ENCODE measurements at places on chromosomes 7 and 10. TPM values are rescaled to one million over a fixed set of nuclear protein-coding genes. Genes with fewer than 3 reads are reported as not detected.
A peak's percentile ranks its signal among the peaks of the same experiment; 100 is the strongest.

GRCh38 chr10:31000867-31001266, 30.8 kb downstream of the ZNF438 start:
- no peak for DNase-seq

The SPDYE2 gene
- 7.4 TPM for polyA plus RNA-seq

- DNase-seq: no peak
These were observed 23.5 kb downstream of the ASB4 start for GRCh38 chr7:95509199-95509598.

DNA sequence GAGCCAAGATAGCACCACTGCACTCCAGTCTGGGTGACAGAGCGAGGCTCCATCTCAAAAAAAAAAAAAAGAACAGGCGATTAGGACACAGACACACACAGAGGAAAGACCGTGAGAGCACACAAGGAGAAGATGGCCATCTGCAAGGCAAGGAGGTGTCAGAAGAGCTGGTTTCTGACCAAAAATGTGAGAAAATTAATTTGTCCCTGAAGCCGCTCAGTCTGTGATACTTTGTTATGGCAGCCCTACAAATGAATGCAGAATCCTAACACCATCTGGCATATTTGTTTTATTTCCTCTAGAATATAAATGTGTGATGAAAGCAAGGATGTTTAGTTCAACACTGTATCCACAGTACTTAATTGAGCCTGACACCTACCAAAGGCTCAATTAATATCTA, 69.7 kb downstream of the ZFAND4 start:
- no peak for DNase-seq

DNA sequence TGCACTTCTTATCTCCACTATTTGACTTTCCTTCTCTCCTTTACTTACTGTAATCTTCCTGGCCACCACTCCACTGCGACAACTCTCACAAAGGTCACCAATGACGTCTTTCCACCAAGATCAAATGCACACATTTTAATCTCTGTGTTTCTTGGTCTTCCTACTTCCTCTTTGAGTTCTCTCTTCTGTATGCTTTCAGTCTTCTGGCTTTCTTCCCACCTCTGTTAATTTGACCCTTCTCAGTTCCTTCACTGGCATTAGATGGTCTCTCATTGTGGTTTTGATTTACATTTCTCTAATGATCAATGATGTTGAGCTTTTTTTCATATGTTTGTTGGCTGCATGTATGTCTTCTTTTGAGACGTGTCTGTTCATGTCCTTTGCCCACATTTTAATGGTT, 31.9 kb downstream of the FAM107B start:
- DNase-seq: no peak

GRCh38 chr10:119139464-119140067, 25.9 kb downstream of the SFXN4 start:
- no peak for DNase-seq

- DNase-seq: no peak
These were observed 15.4 kb downstream of the PRF1 start for GRCh38 chr10:70587045-70587658.

GRCh38 chr10:125159932-125160855, at the start of gene CTBP2:
Gene CTBP2, minus strand, starts transcription at chr10:125160563.
- DNase-seq: no peak

The TRPV5 gene
- 0.15 TPM for polyA plus RNA-seq

- DNase-seq: no peak
These were observed 195.0 kb downstream of the PHF14 start for GRCh38 chr7:11168650-11169170.

GRCh38 chr7:155787171-155787851, 25.0 kb downstream of the SHH start:
- no peak for DNase-seq

The ARL5B gene
- 21.0 TPM for polyA plus RNA-seq

- no peak for DNase-seq
These were observed 159.3 kb upstream of the TMEM196 start for GRCh38 chr7:19932549-19933249.

The DNAJC12 gene
- polyA plus RNA-seq: 5.6 TPM

- no peak for DNase-seq
These were observed 114.8 kb downstream of the RAB18 start for GRCh38 chr10:27618906-27619305.

DNA sequence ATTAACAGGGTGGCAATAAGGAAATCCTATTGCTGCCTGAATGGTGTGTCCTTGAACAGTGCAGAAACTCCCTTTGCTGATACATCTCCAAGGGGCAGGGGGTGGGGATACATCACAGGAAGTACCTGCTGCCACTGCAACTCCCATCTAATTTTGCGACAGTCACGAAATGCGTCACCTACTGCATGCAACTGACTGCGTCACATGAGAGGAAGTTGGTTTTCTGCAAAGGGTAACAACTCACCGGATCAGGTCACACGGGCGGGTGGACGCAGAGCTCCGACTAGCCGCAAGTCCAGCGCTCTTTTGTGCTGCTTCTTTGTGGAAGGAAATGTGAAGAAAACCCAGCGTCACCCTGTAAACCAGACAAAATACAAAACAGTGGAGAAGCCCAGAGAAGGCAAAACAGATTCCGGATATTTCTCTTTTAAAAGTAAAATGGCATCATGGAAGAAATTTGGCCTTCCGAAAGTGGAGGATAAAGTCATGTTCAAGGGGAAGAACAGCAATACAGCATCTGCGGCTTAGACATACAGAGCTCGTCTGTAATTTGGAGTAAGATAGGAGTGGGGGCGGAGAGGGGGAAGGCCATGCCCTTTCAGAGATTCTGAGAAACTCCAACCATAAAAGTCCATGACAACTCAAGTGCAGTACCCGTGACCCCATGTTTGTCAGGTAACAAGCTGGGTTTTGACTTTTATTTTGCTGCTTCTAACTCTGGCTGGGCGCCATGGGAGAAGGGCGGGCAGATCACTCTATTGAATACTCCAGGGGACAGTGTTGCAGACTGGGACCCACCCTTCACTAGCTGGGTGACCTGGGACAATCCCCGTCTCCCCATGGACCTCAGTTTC, 32.3 kb upstream of the PLEKHS1 start:
- no peak for DNase-seq

DNA sequence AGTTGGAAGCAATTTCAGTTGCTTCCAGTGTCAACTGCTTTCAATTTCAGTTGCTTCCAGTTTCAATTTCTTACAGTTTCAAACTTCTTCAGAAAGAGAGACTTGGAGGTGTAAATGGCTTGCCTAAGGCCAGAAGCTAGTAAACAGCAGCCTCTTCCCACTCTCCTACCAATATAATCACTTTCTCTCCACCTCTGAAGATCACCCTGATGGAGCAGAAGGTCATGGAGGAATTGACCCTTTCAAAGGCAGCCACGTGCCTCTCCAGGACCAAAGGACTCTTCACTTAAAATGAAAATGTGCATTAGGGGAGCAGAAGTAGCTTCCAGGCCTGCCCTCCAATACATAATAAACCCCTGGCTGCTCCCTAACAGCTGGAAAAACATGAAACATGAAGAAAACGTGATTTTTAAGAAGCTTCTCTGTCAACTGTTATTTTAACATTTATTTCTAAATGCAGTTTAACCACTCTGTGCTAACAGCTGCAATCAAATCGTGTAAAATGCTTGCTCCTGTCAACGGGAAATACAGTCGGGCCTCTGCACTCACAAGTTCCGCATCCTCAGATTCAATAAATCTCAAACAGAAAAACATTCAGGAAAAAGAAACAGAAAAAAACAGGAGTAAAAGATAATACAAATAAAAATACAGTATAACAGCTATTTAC, 1020.6 kb downstream of the XPNPEP1 start:
- DNase-seq: no peak

The COMMD3 gene
- polyA plus RNA-seq: 59.1 TPM

DNA sequence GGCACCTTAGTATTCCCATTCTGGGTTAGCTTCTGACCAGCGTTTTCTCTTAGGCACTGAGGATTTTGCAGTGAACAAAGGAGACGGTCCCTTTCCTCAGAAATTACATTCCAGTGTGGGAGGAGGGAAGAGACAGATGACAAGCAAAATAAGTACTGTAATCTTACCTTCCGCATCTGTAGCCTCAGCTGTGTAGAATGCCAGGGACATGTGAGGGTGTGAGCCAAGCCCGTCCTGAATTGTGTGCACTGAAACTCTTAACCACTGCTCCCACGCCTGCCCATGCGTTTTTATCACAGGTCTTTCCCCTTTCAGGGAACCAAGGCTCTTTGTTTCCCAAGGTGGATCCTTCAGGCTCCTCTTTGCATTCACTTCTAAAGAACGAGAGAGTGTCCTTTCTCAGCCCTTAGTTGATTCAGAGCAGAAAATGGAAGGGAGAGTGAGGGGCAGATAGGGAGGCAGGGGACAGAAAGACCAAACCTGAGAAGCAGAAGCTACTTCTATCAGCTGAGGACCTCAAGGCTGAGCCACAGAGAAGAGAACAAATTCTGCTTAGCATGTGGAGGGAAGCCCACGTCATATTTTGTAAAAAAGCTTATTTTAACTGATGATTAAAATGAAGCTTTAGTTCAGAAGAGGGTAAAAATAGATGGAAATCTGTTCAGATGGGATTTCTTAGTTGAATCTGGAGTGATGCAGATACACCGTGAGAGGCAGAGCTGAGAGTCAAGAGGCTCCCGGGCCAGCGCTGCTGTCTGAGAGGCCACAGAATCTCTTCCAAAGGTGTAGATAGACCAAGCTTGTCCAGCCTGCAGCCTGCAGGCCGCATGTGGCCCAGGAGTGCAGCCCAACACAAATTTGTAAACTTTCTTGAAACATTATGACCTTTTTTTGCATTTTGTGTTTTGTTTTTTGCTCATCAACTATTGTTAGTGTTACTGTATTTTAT, 122.5 kb downstream of the CCNY start:
- DNase-seq: no peak

The OR2A42 gene
- polyA plus RNA-seq: 0.34 TPM

DNA sequence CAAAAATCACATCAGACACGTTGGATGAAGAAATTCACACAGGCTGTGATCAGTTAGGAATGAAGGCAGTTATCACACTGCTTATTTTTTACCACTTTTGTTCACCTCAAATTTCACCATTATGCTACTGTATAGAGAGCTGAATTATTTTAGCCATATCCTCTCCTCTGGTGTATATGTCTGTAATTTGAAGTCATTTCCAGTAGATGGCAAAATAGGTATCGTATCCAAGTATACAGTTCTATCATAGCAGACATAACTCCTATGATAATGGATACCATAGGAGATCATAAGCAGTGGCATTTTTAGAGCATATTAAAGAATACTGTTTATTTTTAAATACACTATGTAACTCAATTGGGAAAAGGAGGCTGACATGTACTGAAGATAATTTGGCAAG, 909.7 kb downstream of the DNAJB9 start:
- no peak for DNase-seq

DNA sequence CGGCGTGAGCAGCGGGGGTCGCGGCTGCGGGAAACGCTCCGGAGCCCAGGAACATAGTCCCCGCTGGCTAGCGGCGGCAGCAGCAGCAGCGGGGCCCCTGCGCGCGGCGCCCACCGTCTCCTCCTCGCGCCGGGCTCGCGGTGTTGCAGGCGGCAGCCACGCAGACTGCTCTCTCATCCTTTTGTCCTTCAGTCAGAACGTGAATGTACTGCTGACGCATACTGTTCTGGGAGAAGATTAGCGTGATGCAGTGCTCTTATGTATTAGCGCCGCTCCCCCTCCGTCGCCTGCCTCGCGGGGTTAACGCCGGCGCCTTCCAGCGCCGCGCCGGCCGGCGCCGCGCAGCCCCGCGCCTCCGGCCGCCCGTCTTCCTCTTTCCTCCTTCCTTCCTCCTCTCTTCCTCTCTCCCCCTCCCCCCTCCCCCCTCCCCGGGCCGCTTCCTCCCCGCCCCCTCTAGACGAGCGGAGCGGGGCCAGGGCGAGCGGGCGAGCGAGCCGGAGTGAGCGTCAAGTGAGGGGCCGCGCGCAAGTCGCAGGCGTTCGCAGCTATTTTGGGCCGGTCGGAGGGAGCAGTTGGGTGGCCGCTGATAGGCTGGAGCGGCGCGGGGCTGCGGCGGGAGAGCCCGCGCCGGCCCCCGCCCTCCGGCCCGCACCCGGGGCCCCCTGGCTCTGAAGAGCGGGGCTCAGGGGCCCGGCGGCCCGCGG, 816 bp upstream of the LRRC4 start:
- DNase-seq: peak; percentile 44

DNA sequence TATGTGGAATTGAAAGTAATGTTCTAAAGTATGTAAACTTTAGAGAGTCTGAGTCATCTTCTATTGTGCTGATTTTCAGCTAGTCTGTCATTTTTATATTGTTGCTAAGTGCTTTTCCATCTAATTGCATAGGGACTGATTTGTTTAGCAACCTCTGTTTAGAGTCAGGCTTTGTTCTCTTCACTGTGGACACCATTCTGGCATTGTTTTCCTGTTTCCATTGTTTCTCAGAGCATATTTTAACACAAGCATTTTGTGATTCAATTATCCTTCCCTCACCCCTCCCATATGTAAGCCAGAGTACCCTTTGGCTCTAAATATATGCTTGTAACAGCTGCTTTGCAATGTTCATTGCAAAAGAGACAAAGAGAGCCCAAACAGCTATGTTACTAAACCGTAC, 748.4 kb upstream of the PHF14 start:
- DNase-seq: peak; percentile 81

GRCh38 chr7:90271753-90272152, 26.8 kb downstream of the CFAP69 start:
- DNase-seq: no peak

GRCh38 chr7:117143580-117143979, 179.3 kb downstream of the WNT2 start:
- DNase-seq: no peak

DNA sequence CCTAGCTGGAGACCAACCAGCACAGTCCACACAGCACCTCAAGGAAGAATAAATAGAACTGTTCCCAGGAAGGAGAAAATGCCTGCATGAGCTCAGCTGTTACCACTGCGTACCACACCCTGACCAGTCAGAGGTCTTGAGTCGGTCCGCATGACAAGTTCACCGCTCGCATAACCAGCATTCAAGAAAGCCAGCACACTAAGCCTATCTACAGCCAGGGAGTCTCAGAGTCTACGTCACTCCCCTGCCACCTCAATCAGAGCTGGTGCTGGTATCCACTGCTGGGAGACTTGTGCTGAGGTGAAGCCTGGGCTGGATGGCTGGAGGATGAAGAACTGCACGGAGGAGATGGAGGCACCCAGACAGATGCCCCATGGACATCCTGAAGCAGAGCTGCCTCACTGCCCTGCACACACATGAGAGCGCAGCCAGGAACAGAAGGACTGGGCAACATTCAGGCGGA, 19.6 kb downstream of the AKR1C1 start:
- no peak for DNase-seq

GRCh38 chr7:34313289-34313688, 344.7 kb upstream of the NPSR1 start:
- no peak for DNase-seq

The PVRIG gene
- polyA plus RNA-seq: 9.1 TPM

The NEURL1 gene
- 40.5 TPM for polyA plus RNA-seq

GRCh38 chr10:71513936-71514335, 117.2 kb downstream of the CDH23 start:
- DNase-seq: no peak

DNA sequence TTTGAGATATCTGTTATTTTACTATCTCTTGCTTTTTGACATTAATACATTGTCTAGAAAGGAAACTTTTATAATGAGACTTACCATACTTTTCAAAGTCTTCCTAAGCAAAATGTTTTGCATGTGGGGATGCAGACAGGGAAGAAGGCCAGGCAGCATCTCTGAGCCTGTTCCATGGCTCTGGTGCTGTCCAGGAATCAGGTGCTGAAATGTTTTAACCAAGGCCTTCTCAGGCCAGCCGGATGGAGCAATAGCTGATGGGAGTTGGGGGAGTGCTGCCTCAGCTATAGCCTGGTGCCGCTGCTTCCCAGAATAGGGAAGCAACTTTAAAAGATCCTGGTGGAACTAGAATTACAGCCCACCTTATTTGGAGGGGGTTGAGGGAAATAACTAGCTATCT, 38.5 kb downstream of the CRTAC1 start:
- peak; percentile 4 for DNase-seq

The IFIT1B gene
- polyA plus RNA-seq: 0.53 TPM

- no peak for DNase-seq
These were observed 65.8 kb downstream of the VIPR2 start for GRCh38 chr7:159078911-159079270.

The CXCL12 gene
- polyA plus RNA-seq: 206 TPM
